ENCODE measurements at places on chromosomes 6 and 20.

DNA sequence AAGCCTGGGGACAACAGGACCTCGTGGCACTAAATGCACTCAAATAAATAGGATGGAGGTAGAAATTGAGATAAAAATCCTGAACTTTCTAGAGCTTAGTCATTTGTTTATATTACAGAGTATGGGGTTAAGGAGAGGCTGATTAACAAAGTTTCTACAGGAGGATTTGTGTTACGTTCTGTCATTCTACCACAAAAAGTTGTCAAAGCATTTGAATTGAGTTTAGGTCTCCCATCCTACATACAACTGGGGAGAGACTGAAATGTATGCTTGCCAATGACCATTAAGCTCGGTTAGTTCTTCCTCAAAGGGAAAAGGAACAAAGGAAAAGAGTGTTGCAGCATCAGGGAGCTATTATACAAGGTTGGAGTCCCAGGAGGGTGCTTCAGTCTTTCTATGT lies 597.9 kb downstream of the COL12A1 start:
- DNase-seq, result peak; percentile 55

GRCh38 chr6:39836606-39837005 lies 44.4 kb downstream of the DAAM2 start:
- DNase-seq, result no peak

DNA sequence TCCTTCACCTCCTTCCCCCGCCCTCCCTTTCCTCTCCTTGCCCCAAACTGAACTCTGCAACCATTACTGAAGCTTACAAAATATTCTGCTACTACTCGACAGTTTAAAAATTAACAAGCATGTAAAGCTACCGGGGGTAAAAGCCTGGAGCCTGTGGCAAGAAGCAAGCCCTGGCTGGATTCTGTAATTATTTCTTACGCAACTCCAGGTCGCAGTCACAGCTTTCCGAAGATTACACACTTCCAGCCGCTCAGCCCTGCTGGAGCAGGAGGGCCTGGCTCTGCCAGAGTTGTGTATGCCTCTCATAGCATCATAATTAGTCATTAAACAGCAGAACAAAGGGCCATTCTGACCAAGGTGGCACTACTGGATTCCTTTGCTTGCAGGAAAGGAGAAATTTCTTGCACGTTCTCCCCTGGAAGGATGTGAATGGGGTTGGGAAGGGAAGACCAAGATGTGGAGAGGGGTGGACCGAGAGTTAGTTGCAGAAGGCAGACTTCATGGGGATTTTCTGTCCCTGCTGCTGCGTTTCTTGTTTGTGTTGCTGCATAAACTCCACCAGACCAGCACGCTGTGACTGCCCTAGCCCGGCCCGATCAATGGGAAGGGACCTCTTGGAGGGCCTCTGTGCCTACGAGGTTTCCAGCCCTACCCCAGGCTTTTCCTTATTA lies 23.6 kb downstream of the FOXQ1 start:
- peak; percentile 78 for DNase-seq

DNA sequence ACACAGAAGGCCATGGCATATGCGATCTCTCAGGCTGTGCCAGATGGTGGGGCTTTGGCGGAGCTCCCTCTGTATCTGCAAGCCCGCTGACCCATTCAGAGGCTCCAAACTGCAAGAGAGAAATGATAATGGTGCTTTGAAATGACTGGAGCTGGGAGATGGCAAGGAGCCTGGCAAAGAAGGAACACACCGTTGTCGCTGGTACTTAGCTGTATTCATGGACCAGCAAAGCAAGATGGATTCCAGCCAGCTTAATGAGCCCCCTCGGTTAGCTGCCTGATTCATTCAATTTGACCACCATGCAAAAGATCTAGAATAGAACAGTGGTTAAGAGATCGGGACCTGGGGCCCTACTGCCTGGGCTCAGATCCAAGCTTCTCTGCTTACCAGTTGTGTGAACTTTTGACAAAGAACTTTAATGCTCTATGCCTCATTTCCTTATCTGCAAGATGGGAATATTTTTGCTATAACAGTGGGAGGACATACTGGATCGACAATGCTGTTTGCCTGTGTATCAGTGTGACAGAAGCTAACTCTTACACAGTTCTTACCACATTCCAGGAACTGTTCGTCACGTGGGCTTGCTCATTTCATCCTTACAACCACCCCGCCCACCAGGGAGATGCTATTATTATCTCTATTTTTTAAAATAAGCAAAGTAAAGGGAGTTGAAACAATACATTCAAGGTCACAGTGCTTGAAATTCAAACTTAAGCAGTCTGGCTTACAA lies 317.8 kb upstream of the SULF2 start:
- DNase-seq, result peak; percentile 2

GRCh38 chr6:122735582-122735981 lies 43.9 kb upstream of the FABP7 start:
- no peak for DNase-seq

DNA sequence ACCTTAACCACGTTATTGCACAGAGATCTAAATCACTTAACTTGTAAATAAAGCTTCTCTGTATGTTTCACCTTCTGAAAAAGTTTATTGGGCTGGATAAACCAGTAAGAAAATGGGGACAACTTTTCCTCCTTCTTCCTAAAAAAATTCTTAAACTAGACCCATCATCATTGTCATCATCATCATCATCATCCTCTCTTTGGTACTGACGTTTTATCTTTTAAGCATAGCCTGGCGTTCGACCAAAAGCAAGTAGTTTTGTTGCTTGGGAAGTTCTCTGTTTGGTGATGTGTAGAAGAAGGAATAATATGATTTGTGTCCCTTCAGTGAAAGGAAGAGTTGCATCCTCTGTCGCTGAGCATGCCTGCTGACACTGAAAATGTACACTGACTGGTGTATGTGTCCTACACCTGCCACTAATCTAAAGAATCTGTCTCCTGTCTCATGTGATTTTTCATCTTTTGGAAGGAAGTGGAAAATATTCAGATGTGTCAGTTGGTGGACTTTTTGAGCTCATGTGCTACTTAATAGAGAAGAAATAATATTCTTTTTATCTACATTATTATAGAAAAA lies 2.5 kb downstream of the CLVS2 start:
- DNase-seq, result no peak

DNA sequence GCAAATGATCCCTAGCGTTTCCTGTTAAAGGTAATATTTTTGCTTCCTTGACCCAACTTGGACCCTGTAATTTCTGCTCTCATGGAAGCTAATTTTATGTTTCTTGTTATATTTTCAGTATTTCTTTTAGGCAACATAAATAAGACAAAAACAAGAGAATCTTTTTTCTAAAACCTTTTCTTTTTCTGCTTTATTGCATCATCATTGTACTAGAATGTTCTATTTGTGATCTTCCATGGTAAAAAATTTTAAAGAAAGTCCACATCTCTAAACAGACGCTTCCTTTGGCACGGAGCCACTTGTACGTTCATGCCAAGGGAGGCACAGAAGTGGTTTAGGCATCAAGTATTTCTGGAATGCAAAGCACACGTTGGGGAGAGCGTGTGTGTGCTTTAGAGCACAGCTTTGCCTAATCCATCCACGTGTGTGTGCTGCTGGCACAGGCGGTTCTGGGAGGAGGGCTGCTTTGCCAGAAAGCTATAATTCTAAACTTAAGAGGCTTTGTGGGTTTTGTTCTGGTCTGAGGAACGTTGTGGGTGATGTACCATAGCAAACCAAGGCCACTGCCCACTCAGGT lies 98.3 kb downstream of the SASH1 start:
- DNase-seq, result peak; percentile 74

GRCh38 chr20:36574366-36575135 lies 1.2 kb downstream of the TGIF2 start:
- DNase-seq, result peak; percentile 17

GRCh38 chr6:14521141-14521540 lies 403.6 kb downstream of the CD83 start:
- no peak for DNase-seq

DNA sequence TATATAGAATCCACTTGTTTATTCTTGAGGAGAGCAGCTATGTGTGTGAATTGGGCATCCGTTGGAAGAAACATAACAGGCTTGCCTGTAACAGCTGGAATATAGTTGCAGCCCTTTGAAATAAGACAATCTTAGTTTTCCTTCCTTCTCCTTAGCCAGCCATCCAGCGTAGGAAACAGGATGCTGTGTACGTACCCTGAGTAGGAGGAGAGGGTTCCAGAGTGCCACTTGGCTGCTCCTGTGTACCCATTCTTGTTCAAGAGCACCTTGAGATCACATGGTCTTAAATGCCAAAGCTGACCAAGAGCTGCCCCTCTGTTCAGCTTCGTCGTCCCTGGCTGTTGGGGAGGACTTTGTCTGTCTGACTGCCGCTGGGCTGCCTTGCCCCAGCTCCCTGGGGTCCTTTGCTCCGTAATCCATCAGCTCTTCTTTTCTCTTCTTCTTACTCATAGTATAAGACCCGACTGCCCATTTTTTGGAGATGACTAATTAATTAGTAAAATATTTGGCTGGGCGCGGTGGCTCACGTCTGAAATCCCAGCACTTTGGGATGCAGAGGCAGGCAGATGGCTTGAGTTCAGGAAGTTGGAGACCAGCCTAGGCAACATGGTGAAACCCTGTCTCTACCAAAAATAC lies 49.0 kb downstream of the RREB1 start:
- peak; percentile 62 for DNase-seq

DNA sequence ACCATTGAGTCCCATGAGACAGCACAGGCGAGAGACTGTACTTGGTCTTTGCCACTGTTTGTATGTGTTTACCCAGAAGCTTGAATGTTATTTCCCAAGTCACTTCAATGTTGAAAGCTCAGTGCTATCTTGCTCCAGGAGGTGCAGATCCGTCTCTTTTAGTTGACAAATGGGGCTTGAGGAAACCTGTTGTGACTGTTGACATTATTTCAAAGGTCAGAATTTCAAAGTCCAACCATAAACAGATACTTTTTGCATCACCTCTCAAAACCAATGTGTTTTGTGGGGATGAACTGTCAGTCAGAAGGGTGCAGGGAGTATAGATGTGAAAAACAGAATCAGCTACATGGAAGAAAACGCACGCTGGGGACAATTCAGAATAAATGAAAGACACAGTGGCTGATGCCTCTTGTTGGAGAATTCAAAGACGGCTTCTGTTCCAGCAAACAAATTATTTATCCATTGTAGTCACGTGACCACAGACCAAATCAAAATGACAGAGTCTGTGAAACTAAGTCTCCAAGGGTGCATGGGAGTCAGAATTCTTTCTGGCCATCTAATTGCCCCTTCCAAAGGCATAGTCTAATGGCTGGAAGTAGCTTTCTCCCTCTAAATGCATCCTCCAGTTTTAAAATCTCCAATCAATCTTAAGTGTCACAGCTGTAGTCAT lies 83.7 kb downstream of the MYLK4 start:
- DNase-seq, result no peak

DNA sequence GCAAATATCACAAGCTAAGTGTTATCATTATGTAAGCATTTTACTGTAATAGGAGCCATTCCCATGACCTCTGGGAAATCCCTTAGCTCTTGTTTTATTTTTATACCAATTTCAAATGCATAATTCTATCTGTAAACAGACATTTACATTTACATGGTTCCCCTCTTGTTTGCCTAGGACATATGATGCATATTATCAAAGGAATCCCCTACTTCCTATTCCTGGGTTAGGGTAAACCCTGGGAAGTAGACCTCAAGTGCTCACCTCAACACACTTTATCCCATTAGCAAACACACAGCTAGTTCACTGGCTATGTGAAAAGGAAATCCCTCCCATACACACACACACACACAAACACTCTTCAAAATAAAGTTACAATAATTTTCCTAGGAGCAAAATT lies 27.1 kb downstream of the PDE10A start:
- peak; percentile 10 for DNase-seq

DNA sequence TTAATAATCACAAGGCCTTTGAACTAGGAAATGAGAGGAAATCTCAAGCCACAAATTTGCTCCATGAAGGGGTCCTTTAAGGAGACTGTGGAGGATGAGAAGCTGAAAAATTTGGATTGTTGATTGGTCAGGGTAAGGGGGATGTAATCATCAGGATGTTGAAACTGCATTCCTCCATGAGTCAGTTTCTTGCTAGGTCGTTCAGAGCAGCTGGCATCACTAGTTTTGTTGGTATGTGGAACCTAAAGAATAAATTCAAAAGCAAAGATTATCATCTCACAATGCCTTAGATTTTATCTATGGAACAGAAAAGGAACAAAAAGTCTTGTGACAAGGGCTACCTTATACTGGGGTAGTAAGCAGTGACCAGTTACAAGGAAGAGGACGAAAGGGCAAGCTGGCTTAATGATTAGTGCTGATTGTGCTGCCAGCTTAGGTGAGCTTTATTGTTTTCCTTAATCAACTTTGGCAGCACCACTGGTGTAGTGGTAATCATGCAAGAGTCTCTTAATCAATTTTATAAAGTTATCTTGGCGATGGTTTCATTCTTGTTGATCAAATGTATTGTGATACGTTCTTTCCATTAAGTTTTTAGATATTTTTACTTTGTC lies 36.6 kb downstream of the CRISP2 start:
- DNase-seq, result no peak

DNA sequence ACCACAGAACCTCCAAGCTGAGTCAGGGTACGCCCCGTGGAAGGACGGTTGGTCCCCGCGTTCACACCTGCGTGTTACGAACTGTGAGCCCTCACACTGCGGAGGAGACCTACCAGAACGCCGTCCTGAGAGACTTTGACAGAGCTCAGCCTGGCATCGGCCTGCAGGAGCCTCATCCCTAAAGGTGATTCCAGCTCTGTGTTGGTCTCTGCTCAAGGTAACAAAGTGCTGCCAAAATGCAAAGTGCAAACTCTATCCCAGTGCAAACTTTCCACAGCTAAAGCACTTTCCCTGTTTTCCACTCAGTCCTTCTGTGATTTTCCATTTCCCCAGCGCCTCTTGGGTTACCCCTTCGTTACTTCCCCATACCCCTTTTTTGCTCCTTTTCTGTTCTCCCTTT lies 8.6 kb upstream of the ZBTB46 start:
- DNase-seq, result no peak

- no peak for DNase-seq
Observed at GRCh38 chr6:104229057-104229456, 630.7 kb downstream of the HACE1 start.

- no peak for DNase-seq
Observed at GRCh38 chr6:17853533-17853932, 133.9 kb downstream of the KIF13A start.

DNA sequence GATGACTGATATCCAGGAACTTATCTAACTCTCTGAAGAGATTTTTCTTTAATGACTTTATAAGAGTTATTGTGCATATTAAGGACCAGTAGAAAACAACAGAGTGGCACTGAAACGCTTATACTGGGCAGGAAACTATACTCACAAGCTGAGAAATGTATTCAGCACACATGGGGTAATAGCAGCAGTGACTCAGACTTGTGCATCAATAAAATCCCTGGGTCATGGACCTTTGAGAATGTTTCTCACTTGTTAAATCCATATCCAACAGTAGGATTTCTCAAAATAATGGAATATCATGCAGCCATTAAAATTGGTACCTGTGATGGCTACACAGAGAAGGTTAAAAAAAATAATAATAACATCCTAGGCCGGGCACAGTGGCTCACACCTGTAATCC lies 219.5 kb downstream of the BTBD9 start:
- DNase-seq, result no peak
